NCI-H1417 (cell line): ENCODE measurements at places on chromosomes 6 and 20.
A peak's percentile ranks its signal among the peaks of the same experiment; 100 is the strongest.

DNA sequence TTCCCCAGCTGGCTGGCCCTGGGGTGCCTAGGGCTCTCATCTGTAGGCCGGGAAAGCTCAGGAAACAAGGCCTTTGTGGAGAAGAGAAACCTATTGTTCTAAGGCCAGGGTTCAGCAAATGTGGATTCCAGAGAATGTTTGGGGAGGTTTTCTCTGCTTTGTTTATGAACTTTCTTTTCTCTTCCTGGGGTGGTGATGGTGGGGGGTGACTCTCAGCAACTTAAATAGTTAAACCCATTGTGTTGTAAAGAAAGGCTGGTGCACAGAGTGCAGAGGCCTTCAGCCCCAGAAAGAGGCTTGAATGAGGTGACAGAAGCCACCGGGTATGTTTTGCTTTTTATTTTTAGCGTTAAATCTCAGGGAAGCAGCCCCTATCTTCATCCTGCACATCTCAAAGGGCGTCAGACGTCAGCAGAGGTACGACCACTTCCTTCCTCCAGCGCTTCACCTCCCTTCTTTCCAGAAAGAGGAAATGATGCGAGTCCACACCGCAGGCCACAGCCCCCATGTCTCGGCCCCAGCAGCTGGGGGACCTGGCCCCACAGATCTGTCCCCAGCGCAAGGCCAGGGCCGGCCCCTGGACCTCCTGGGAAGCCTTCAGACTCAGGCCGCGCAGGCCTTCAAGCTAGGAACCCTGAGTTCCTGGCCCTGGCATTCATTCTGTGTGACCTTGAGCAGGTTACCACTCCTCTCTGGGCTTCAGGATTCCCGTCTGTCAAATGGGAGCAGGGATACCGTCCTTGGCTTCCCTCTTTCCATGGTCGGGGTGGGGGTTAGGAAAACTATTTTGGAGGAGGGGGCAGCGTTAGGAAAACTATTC lies 605 bp upstream of the PPP1R16B start:
- no peak for DNase-seq

- DNase-seq = no peak
These were observed 29.5 kb upstream of the ADGRF1 start for GRCh38 chr6:47071681-47072080.

GRCh38 chr6:43070028-43070632 lies 6.0 kb upstream of the PTK7 start:
- peak; percentile 28 for DNase-seq

GRCh38 chr6:51626391-51626790 lies 461.0 kb downstream of the PKHD1 start:
- DNase-seq = no peak

- no peak for DNase-seq
These were observed 51.1 kb downstream of the STAU1 start for GRCh38 chr20:49136817-49137571.

GRCh38 chr6:143707697-143708096 lies 29.9 kb downstream of the PHACTR2 start:
- no peak for DNase-seq

- DNase-seq = no peak
These were observed 172.9 kb downstream of the CARMIL1 start for GRCh38 chr6:25452031-25452430.

DNA sequence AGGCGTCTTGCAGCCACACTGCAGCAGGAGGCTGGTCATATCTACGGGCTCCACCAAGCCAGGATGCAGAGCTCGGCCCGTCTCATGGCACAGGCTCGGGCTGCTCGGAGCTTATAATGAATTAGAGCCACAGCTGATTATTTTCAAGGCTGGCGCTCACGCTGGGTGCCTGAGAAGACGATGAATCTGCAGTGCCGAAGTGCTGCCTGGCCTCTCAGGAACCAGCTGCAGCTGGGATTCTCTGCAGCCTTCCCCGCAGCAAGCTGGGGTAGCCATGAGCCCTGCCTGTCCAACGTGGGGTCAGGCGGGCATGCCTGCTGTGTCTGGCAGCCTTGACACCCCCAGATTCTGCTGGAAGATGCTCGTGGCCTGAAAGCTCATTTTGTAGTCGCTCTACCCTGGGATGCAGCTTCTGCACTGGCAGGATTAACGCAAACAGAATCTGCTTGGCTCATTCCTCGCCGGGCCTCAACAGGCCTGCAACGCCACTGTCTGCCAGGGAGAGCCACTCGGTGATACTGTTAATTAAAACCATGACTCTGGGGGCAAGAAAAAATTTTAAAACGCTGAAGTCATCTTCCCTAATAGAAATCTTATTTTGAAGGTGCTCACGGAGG lies 104.3 kb downstream of the CDH26 start:
- DNase-seq = no peak

DNA sequence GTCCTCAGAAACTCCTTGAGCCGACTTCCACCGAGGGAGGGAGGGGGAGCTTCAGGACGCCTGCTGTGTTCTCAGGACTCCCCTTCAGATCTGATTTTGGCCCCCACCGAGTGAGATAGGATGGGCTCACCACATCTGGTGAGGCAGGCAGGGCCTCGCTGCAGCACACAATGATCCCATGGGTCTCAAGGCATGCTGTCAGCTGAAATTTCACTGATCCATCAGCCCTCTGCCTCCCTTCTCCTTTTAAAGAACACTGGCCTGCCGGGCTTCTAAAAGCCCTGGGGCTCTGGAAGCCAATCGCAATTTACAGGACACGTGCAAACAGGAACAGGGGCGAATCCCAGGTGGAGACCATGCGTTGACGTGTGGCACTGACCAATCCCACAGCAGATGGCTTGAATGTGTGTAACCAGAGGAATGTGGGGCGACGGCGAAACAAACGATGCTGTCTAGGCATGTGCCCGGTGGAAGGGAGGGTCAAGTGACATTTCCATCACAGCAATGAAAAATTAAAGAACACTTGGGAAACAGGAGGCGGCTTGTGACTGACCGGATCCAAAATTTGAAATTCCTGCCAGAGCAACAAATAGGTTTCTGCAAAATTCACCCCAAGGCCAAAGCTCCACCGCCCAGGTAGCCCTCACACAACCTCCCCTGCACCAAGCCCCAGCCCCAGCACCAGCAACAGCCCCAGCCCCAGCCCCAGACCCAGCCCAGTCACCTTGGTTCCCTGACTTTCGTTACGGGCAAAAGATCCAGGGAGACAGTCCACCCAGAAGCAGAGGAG lies 167.1 kb upstream of the ZNF337 start:
- peak; percentile 58 for DNase-seq

GRCh38 chr6:144284783-144285547 lies at the start of gene UTRN:
Gene UTRN, plus strand, starts transcription at chr6:144285335. Its CDS starts 6,494 bp downstream, at chr6:144291829.
- peak; percentile 76 for DNase-seq

GRCh38 chr6:49551078-49551865 lies 804 bp downstream of the C6orf141 start:
- peak; percentile 1 for DNase-seq

GRCh38 chr6:136607932-136608772 lies 57.9 kb upstream of the MAP7 start:
- DNase-seq = peak; percentile 28

GRCh38 chr6:105793130-105793529 lies 293.0 kb upstream of the PRDM1 start:
- DNase-seq = no peak

GRCh38 chr6:43481075-43481474 lies 3.7 kb downstream of the TJAP1 start:
- DNase-seq = no peak

DNA sequence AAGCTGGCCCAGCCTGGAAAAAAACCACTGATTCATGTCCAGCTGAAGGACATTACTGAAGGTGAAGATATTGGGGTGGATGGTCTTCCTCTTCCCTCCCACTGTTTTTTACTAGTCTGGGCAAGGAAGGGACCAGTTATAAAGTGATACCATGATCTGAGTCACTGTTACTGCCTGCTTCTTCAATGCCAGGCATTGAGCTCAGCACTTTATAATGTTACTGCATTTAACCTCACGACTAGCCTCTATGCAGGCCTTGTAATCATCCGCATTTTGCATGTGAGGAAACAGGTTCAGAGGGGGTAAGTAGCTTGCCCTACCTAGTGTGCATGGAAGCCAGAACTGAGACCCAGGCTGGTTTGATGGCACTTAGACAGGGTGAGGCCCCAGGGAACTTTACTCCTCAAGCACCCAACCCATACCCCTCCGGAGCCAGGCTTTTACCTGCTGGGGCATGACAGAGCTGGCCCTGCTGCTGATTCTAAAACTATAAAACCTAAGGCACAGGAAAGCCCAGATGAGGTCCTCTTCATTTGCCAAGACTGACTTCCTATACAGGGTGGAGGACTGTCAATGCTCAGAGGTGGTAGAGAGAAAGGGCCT lies 11.0 kb upstream of the KCNK5 start:
- no peak for DNase-seq
